Activated CD8-positive, alpha-beta memory T cell treated with anti-CD3 and anti-CD28 coated beads, Interleukin-2, amount 10 ng/mL, durations not matched to agents 7 days and 5 days (primary cell): ENCODE measurements at places on chromosomes 2 and 18. TPM values are rescaled to one million over a fixed set of nuclear protein-coding genes. Genes with fewer than 3 reads are reported as not detected.
A peak's percentile ranks its signal among the peaks of the same experiment; 100 is the strongest.

DNA sequence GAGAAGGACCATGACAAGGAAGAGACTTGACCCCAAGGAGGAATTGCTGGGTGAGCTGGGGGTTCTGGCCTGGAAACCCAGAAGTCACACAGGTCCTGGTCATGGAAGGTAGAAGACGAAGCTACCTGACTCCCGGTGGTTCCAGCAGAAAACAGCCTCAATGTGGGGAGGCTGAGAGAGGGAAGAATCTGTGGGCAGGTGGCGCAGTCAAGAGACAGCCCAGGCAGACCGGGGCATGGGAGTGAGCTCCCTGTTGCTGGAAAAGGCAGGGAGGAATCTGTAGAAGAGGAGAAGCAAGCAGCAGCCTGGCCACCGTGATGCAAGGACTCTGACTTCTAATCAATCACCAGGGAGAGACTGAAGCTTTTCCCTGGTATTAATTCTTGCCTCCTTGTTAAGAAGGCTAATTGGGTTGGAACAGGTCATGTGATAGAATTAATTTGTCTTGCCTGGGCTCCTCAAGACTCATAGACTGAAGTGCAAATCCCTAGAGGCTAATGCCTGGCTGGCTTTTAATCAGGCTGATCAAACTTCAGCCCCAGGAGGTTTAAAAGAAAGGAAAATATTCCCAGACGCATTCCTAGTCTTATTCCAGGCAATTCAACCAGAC lies 30.1 kb downstream of the CNGA3 start:
- no peak for DNase-seq

- DNase-seq = no peak
These were observed 197.6 kb downstream of the BCL11A start for GRCh38 chr2:60355849-60356261.

- DNase-seq = no peak
These were observed 181.7 kb upstream of the ALPP start for GRCh38 chr2:232196802-232197201.

- DNase-seq = no peak
These were observed 735.5 kb downstream of the CBLN2 start for GRCh38 chr18:71808616-71809015.

DNA sequence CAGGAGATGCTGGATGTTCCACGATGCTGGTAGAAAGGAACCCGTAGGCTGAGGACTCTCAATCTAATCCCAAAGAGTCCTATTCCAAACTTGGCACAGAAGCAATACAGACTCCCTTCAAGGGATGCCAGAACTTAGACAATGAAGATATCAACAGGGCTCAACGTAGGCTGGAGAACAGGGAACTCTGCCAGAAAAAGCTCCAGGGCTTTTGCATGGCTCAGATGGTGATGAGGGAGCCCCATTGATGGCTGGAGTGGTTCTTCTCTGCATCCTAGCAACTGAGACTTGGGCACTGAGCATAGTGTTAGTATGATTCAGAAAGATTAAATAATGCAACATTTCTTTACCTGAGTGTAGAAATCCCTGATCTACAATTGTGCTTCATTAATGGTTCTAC lies 117.2 kb upstream of the NCK2 start:
- no peak for DNase-seq

DNA sequence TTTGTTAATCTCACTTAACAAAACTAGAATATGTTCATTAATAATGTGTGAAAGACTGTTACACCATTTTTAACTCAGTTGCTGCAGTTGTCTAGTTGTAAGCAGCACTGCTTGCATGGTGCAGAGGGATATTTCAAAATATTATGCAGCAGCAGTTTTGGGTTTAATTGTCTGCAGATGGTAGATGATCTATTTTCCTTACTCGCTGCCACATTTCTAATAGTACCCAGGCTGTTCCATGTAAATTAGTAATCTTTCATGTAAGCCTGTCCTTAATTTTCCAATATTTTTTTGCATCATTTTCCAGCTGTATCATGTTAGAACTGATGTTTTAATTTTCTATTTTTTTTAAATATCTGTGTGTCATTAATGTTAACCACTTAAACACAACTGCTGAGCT lies 488.1 kb upstream of the RAB12 start:
- DNase-seq = no peak

DNA sequence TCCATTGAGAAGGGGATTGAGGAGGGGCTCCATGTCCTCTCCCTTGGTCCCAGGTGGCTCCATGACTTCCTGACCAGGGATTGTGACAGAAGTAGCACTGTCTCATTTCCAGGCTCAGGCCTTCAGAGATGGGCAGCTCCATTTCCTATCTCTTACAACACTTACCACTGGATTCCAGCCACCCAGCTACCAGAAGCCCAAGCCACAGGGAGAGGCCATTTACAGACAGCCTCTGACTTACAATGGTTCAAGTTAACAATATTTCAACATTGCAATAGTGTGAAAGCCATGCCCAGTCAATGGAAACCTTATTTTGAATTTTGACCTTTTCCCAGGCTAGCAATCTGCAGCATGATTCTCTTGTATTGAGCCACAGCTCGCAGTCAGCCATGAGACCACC lies 164.9 kb upstream of the AGAP1 start:
- DNase-seq = no peak

DNA sequence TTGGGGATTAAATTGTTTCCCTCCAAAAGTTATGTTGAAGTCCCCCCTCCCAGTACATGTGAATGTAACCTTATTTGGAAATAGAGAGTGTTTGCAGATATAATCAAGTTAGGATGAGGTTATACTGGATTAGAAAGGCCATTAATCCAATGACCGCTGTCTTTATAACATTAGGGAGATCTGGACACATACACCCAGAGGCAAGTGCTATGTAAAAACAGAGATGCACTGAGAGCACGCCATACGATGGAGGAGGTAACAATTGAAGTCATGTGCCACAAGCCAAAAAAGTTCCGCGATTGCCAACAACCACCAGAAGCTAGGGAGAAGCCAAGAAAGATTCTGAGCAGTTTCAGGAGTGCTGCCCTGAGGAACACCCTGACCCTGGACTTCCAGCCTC lies 153.3 kb downstream of the RNF144A start:
- no peak for DNase-seq

GRCh38 chr2:77831060-77831459 lies 308.9 kb upstream of the LRRTM4 start:
- no peak for DNase-seq

- DNase-seq = peak; percentile 35
These were observed 56.9 kb upstream of the LPIN2 start for GRCh38 chr18:3069671-3070433.

GRCh38 chr2:113791697-113792590 lies 35.5 kb upstream of the SLC35F5 start:
- no peak for DNase-seq

RNF125 gene
- 31.9 TPM for total RNA-seq

SMYD5 gene
- total RNA-seq = 26.8 TPM

SKA1 gene
- 47.5 TPM for total RNA-seq
